GM04504 (cell line): ENCODE measurements at places on chromosomes 7 and 10.

GRCh38 chr7:28448708-28449107 lies 36.4 kb downstream of the CREB5 start:
- no peak for DNase-seq

DNA sequence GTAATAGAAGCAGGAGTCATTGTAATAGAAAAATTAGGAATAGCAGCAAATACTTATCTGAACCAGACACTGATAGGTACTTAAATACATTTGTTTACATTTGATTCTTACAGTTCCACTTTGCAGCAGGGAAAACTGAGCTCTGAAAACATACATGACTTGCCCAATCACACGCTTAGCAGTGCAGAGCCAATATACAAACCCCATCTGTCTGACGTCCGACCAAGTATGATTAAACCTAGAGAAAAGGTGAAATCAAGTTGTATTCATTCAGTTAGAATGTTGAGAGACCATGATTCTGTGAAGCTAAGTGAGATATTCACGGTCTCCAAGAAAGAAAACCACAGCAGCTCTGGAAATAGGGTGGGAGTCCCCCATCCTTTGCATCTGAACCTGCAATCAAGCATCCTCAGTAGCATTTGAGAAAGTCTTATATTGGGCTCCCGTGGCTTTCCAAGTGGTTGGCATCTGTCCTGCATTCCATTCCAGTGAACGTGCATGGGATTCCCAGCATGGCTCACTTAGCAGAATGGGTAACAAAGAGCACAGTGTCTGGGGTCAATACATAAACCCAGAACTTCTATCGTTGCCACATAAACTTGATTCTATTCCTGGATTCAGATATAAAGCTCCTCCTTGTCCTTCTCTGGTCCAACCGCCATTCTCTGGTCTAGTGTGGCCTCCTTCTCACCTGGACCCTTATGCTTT lies 148.7 kb upstream of the RSU1 start:
- peak; percentile 96 for DNase-seq

DNA sequence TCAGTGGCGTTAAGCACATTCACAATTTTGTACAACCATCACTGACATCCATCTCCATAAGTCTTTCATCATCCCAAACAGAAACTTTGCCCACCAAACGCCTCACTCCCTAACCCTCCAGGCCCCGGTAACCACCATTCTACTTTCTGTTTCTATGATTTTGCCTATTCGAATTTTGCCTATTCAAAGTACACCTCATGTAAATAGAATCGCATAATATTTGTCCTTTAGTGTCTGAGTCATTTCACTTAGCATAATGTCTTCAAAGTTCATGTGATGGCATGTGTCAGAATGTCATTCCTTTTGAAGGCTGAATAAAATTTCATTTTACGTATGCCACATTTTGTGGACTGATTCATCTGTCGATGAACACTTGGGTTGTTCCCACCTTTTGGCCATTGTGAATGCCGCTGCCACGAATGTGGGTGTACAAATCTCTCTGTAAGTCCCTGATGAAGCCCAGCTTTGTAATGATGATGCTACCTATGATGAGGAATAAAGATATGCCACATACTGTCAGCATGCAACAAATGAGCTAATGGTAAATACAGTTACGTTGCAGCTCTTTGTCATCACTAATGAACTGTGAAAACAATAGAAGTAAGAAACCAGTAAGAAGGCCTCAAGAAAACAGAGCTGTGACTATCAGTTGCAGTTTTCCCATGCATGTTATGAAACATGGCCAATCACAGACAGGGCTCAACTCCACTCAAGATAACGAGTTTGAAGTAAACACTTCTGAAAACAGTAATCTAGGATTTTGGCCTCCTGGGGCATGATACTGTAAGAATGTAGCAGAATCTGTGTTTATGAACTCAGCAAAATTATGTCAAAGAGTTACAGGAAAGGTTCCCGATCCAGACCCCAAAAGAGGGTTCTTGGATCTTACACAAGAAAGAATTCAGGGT lies 120.0 kb downstream of the ADAM12 start:
- DNase-seq = no peak

DNA sequence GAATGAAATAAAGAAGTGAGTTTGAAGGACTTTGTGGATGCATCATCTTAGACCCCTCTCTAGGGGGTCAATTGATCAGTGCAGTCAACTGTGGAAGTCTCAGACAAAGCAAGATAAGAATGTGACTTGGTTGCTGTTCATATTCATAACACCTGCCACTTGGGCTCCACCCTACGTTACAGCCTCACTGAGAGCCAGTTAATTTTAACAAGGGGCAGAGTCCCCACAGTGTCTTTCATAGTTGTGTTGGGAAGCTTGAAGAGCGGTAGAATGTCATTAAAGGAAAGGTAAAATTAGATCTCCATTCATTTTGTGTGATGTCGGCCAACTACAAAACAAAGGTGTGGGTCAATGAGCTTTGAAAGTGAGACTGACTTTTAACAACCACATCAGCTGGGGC lies 442.1 kb upstream of the C7orf33 start:
- DNase-seq = no peak

DNA sequence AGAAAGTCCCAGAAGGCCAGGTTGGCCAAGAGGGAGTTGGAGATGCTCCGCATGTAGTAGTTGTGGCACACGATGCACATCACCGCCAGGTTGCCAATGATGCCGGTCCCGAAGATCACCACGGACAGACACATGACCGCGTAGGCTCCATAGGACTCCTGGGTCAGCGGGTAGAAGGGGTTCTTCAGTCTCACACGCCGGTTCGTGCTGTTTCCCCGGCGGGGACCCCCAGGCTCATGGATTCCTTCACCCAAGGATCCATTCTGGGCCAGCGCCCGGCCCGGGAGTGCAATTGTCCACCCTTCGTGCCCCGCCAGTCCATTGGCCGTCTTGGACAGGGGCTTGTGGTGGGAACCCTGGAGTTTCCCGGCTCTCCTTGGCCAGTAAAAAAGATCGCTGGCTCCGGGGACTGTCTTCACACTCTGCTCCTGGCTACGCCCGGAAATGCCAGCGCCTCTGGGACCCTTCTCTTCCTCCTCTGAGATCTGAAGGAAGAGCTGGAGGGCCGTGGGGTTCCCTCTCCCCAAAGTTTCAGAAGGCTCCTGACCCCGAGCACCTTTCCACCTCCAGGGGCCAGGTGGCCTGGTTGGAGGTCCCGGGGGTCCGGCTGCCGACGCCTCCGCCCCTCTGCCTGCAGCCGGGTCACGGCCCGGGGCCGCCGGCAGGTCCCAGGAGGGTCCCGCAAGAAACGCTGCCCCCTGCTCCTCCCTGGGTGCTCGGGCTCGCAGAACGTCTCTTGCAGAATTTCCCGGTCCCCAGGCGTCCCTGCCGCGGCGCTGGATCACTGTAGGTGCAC lies 1.3 kb downstream of the GPR37 start:
- DNase-seq = no peak

- DNase-seq = no peak
These were observed 649 bp downstream of the SCD start for GRCh38 chr10:100347568-100348195.

DNA sequence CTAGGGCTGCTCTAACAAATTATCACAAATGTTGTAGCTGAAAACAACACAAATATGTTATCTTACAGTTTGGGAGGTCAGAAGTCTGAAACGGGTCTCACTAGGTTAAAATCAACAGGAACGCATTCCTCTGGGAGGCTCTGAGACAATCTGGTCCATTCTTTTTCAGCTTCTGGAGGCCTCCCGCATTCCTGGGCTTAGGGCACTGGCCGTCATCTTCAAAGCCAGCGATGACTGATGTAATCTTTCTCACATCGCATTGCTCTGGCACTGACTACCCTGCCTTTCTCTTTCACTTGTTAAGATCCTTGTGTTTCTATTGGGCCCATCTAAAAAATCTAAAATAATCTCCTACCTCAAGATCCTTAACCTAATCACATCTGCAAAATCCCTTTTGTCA lies 1071.5 kb upstream of the C7orf33 start:
- DNase-seq = no peak

- DNase-seq = no peak
These were observed 473.3 kb downstream of the PLXNA4 start for GRCh38 chr7:132102942-132103341.
